ENCODE measurements at places on chromosomes 7 and 10.

GRCh38 chr7:115635876-115636275 is 394.7 kb downstream of the TFEC start:
- no peak for DNase-seq

GRCh38 chr10:121311812-121312443 is 286.3 kb downstream of the FGFR2 start:
- DNase-seq, result no peak

DNA sequence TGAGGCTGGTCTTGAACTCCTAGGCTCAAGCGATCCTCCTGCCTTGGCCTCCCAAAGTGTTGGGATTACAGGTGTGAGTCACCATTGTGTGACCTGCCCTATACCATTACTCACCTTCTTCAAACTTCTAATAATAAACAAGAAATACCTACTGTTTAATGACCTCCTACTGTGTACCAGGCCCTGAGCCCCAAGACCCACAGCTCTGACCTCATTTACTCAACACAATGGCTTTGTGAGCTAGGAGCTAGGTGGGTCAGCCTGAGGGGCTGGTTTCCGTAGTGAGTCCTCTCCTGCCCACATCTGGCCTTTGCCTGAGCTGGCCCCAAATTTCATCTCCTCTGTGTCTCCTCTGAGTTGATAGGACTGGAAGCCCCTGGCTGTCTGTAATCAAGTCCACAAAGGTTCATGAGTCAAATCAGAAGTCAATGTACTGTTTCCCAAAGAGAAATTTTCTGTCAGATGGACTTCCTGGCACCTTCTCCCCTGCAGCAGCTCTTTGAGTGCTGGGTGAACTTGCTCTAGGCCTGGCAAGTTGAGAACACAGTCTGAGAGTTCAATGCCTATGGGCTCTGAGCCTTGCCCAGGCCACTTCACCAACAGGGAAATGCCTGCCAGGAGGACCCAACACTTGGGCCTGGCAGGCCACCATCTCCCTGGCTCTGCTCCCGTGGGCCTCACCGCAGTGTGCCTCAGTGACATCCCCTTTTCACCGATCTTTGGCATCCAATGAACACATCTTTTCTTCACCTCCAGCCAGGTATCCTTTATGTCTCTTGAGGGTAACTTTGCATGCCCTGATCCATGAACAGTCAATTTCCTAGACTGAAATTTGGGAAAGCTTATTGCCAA is 24.0 kb downstream of the NEURL1 start:
- no peak for DNase-seq

DNA sequence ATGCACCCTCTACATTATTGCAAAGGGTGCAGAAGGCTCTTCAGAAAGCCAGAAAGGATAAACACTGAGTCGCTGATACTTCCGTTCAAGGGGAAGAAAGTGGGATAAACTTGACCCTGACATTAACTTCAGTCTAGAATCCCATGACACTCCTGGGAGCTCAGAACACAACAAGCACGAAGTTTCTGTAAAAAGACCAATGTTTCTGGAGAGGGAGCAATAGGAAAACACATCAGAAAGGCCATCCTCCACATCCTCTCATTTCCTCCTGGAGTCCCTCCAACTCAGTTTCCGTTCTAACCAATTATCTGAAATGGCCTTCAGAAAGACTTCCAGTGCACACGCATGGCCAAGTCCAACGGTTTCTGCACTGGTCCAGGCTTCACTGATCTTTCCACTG is 113.5 kb downstream of the SORBS1 start:
- no peak for DNase-seq

GRCh38 chr7:68180761-68181160 is 1184.1 kb downstream of the TYW1 start:
- no peak for DNase-seq

- no peak for DNase-seq
Measured at GRCh38 chr7:53437336-53437735, 401.9 kb downstream of the POM121L12 start.

- DNase-seq, result no peak
Measured at GRCh38 chr10:60957667-60958221, 13.8 kb upstream of the RHOBTB1 start.

GRCh38 chr7:101104193-101104713 is 19.0 kb downstream of the TRIM56 start:
- DNase-seq, result no peak

DNA sequence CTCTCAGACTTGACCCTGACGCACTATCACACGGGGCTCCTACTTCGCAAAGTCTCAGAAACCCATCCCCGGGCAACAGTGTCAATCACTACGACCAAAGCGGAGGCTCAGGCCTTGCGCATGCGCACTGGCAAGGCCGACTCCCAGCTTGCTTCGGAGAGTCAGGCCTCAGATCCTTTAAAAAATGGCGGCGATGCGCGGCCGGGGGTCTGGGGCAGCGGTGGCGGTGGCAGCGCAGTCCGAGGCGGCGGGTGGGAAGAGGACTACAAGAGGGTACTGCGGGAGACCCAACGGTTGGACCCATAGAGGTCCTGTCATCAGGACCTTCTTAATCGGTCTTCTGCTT is 196.9 kb downstream of the ZNF716 start:
- no peak for DNase-seq

DNA sequence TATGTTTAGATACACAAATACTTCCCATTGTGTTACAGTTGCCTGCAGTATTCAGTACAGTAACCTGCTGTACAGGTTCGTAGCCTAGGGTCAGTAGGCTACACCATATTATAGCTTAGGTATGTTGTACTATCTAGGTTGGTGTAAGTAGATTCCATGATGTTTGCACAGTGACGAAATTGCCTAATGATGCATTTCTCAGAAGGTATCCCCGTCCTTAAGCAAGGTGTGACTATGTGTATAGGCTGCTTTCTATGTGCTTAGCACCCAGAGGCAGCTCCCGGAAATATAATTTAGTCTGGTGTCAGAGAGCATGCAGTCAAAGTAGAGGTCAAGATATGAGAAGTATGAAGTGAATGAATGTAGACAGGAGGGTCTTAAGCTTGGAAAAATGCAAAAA is 9.8 kb downstream of the MAPK8 start:
- DNase-seq, result no peak

- peak; percentile 62 for DNase-seq
Measured at GRCh38 chr7:141702047-141702567, at the start of gene DENND11. TSS of gene DENND11 (minus strand) at chr7:141702166. CDS start at chr7:141702153, 13 bp downstream.

GRCh38 chr7:108307595-108307994 is 148.6 kb downstream of the NRCAM start:
- DNase-seq, result no peak

- DNase-seq, result peak; percentile 62
Measured at GRCh38 chr10:58512491-58513187, at the start of gene BICC1. TSS of gene BICC1 (plus strand) at chr10:58512872. CDS start at chr10:58513144, 272 bp downstream.

DNA sequence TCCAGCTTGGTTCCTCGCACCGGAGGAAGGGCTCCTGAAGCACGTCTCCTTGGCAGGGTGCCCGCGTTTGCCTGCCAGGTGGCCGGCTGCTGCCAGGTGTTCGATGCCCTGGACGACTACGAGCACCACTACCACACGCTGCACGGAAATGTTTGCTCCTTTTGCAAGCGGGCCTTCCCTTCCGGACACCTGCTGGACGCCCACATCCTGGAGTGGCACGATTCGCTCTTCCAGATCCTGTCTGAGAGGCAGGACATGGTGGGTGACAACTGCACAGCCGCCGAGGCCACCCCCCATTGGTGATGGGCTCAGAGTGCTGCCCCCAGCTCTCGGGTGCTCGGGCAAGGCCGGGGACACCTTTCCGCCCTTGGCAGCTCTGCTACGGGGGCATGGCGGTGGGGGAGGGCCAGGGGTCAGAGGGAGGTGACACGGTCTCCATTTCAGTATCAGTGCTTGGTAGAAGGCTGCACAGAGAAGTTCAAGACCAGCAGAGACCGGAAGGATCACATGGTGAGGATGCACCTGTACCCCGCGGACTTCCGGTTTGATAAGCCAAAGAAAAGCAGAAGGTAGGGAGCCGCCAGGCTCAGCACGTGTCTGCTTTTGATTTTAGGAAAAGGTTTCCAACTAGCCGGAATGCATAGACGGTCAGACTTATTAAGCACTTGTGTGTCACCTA is 1.1 kb downstream of the ZNF511 start:
- DNase-seq, result no peak

DNA sequence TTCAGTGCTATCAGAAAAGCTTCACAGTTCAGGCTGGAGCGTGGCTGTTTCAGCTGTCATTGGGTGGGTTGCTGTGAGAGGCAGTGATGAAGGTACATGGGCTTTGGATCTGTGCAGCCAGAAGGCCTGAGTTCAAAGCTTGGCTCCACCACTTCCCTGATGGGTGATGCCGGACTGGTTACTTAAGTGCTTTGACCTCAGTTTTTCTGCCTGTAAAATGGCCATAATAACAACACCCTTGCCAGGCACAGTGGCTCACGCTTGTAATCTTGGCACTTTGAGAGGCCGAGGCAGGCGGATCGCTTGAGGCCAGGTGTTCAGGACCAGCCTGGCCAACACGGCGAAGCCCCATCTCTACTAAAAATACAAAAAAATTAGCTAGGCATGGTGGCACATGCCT is 10.4 kb upstream of the IFT22 start:
- no peak for DNase-seq

- DNase-seq, result no peak
Measured at GRCh38 chr7:14018751-14019150, 29.3 kb upstream of the ETV1 start.

DNA sequence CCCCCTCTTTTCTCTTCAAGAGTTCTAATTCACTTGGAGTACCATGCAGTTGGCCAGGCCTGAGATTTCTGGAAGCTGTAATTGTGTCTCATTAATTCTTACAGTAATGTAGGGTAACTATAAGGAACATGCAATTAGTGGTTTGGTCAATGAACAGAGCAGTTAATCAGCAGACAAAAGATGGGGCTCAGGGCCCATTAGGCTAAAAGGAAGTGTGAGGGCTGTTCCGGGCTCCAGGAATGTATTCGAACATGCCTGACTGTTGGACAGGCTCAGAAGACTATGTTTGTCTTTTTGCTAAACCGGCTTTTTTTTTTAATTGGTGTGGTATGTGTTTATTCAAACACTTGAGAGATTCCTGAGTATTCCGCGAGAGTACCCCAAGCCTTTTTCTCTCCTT is 42.5 kb upstream of the FZD8 start:
- no peak for DNase-seq

DNA sequence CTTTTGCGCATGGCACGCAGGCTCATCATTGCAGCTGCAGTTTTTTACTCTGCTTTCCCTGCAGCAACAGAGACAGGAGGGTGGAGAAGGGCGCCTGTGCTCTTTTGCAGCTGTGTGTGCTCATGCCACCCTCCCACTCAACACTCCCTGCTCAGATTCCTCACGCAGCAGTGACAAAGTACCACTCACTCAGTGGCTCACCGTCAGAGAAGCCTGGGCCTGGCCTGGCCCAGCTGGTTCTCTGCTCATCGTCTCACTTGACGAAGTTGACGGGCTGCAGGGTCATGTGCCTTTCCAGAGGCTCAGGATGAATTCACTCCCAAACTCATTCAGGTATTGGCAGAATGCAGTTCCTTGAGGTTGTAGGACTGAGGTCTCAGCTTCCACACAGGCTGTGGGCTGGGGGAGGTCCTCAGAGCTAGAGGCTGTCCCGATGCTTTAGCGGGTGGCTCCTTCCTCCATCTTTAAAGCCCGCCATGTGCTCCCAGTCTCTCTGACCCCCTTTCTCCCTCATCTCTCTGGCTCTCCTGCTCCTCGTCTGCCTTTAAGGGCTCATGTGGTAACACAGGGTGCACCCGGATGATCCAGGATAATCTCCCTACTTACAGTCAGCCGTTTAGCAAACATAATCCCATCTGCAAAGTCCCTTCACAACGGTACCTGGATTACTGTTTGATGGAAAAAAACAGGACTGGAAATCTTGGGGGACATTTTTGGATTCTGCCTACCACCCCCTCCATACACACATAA is 25.8 kb downstream of the PTPRE start:
- no peak for DNase-seq

DNA sequence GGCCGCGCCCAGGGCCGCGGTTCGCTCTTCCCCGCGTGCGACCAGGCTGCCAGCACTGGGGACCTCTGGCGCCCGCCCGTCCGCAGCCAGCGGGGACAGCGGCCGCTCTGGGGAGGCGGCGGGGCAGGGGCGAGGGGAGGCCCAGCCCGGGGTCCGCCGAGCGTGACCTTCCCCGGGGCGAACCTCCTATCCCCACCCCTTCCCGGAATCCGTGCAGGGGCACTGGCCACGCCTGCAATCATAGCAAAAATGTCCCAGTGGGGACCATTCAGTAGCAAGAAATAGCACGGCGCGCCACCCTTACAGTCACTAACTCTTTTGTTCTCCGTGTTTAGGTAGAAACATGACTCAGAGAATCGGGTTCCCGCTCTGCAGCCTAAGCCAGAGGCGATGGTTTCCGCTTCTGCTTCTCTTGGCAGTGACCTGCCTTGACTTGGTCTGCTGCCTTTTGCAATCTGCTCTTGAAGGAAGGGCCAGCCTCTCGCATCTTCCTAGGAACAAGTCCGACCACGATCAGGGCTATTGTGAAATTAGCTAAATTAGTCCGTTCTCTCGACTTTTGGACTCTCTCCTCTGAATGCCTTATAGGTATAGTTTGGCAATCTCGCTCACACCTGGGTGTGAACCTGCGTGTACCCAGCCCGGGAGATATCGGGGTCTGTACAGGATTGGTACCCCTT is 79.3 kb upstream of the ACBD5 start:
- DNase-seq, result no peak

Measured in liver (tissue), 10 donors.